NCI-H1930 (cell line): ENCODE measurements at places on chromosomes 4 and X.

DNA sequence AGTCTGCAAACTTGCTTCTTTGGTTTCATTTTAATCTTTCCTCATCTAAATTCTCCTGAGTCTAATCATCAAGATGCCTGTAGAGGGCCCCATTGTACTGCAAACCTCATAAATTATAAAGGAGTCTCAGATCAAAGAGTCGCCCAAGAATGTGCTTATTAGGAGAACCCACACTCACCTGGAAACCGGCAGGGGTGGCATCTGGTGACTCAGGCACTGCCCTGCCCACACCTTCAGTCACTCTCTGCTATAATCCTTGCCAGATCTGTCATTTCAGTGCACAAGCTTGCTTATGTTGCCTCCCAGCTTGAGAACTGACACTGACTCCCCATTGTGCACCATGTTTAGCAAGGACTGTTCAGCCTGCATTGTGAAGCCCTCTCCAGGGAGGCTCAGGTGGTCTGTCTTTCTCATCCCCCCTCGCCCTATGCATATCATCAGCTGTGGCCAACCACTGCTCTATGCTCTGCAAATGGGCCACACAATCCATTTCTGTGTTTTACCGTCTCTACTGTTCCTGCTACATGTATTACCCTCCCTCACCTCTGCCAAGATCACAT, 12.4 kb downstream of the EPGN start:
- no peak for DNase-seq

GRCh38 chr4:6768539-6768905, 14.0 kb upstream of the KIAA0232 start:
- no peak for DNase-seq

- DNase-seq: no peak
Measured at GRCh38 chrX:71301195-71301924, at the start of gene ITGB1BP2. Gene ITGB1BP2 (plus strand): TSS chrX:71301750. CDS start chrX:71301807, 57 bp downstream.

GRCh38 chr4:6423575-6423974, 48.8 kb downstream of the PPP2R2C start:
- no peak for DNase-seq

DNA sequence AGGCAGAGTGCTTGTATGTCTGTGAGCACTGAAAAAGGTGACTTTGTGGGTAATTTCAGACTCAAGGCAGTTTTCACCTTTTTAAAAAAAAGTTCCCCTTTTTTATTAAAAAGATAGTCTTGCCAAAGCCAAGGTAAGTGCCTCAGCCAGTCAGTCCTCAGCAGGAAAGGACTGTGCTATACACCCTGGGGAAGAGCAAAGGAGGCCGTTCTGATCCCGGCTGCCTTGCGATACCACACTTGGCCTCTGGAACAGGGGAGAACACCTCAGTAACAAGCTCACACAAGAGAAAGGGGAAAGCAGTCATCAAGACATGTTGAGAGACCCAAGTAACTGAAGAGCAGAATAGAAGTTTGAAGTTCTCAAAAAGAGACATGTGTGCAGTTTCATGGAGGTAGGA, 541.7 kb downstream of the BCOR start:
- DNase-seq: no peak

GRCh38 chrX:129804806-129805205, 25.1 kb downstream of the SASH3 start:
- no peak for DNase-seq
